ENCODE measurements at places on chromosomes 13 and 19. TPM values are rescaled to one million over a fixed set of nuclear protein-coding genes. Genes with fewer than 3 reads are reported as not detected.

The C1QTNF9B gene
- total RNA-seq = not detected

The SMIM44 gene
- not detected for total RNA-seq

GRCh38 chr13:47215736-47216135 is 318.9 kb upstream of the HTR2A start:
- no peak overlapping the region for H3K4me3 ChIP-seq
- no peaks in the 10 kb centered on the region for H3K4me1 ChIP-seq
- no peak overlapping the region for H3K27ac ChIP-seq
- no peak for DNase-seq

GRCh38 chr19:45391346-45391745 is 13.5 kb downstream of the PPP1R13L start:
- H3K36me3 ChIP-seq = peaks cover 5% of the 10 kb centered on the region
- no peak overlapping the region for H3K27ac ChIP-seq
- no peak overlapping the region for H3K4me3 ChIP-seq
- H3K27me3 ChIP-seq = peaks cover 4% of the 10 kb centered on the region
- no peaks in the 10 kb centered on the region for H3K4me1 ChIP-seq

DNA sequence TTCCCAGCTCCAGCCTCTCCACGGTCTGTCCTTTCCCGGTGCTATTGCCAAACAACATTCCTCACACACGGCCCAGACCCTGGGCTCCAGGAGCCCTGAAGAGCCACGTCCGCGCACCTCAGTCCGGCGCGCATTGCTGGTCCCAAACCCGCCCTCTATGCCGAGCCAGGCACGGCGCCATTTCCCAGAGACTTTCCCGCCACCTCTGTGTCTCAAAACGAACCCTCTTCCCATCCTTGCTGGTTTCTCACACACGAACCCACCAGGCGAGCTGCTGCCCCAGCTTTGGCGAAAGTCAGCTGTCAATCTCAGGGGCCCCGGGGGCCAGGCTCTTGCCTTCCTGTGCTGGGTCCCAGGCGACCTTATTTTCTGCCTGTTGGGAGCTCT is 28.0 kb upstream of the F7 start:
- peak; percentile 62 for DNase-seq
- H3K27me3 ChIP-seq = no peaks in the 10 kb centered on the region

Data from upper lobe of right lung (tissue), 1 donor.